CD4-positive, alpha-beta T cell (primary cell): ENCODE measurements at places on chromosomes 3 and 15. TPM values are rescaled to one million over a fixed set of nuclear protein-coding genes. Genes with fewer than 3 reads are reported as not detected.

DNA sequence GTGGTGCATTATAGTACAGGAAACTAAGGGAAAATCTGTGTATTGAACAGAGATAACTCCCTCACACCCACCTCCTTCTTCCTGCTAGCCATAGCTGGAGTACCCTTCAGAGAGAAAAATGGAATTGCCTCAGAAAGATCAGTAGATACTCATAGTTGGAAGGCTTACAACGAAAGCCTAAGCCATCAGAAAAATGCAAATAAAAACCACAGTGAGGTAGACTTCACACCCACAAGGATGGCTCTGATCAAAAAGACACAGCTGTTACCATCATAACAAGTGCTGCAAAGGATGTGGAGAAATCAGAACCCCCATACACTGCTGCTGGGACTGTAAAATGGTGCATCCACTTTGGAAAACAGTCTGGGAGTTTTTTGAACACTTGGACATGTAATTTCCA lies 7.4 kb upstream of the DLG1 start:
- no peaks in the 10 kb centered on the region for H3K27me3 ChIP-seq
- H3K27ac ChIP-seq = no peak overlapping the region
- H3K4me1 ChIP-seq = no peaks in the 10 kb centered on the region
- DNase-seq = no peak

DNA sequence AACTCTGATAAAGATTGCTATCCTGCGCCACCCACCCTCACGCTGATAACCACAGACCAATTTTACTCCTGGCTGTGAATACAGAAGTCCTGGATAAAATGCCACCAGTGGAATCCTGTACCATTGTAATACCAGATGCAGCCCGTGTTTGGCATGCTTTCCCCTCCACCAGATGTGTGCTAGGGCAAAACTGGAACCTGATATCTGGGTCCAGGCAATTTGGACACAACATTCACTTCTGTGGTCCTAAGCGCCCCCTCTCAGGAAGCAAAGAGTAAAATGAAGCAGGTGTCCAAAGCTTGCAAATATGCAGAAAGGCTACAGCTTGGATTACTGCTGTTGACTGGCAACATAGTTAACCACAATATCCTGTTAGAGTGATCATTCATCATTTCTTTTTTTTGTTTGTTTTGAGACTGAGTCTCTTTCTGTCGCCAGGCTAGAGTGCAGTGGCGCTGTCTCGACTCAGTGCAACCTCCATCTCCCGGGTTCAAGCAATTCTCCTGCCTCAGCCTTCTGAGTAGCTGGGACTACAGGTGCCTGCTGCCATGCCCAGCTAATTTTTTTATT lies 32.8 kb downstream of the LOXL1 start:
- no peaks in the 10 kb centered on the region for H3K36me3 ChIP-seq
- no peak for DNase-seq
- H3K27ac ChIP-seq = peak overlapping the region; percentile 43
- H3K4me3 ChIP-seq = peak overlapping the region; percentile 10
- H3K27me3 ChIP-seq = no peaks in the 10 kb centered on the region
- peaks cover 27% of the 10 kb centered on the region for H3K4me1 ChIP-seq

GRCh38 chr3:69425249-69425648 lies 39.4 kb upstream of the FRMD4B start:
- H3K27ac ChIP-seq = no peak overlapping the region
- DNase-seq = peak; percentile 29
- no peak overlapping the region for H3K4me3 ChIP-seq
- no peaks in the 10 kb centered on the region for H3K27me3 ChIP-seq
- H3K4me1 ChIP-seq = no peaks in the 10 kb centered on the region
- no peaks in the 10 kb centered on the region for H3K36me3 ChIP-seq

The ACKR4 gene
- 0.17 TPM for total RNA-seq

The CD200R1 gene
- 4.7 TPM for total RNA-seq
